ENCODE measurements at places on chromosomes 5 and 9.

- DNase-seq: no peak
These were observed 28.7 kb upstream of the FNIP1 start for GRCh38 chr5:131825404-131826013.

DNA sequence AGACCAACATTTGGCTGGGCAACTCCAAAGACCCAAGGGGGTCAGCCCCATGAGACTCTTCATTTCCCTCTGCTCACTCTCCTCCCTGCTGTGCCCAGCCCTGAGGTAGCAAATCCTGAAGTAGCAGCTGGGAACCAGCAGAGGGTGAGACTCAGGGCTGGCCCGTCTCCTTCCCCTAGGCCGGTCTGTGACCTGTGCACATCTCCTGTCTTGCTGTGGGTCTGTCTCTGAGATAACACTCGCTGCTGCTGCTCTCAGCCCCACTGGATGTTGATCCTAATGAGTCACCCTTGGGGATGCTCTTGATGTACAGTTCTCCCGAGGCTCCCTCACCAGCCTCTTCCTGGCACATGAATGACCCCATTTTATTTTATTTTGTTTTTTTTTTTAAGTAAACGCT, 7.3 kb upstream of the OR2V1 start:
- no peak for DNase-seq

DNA sequence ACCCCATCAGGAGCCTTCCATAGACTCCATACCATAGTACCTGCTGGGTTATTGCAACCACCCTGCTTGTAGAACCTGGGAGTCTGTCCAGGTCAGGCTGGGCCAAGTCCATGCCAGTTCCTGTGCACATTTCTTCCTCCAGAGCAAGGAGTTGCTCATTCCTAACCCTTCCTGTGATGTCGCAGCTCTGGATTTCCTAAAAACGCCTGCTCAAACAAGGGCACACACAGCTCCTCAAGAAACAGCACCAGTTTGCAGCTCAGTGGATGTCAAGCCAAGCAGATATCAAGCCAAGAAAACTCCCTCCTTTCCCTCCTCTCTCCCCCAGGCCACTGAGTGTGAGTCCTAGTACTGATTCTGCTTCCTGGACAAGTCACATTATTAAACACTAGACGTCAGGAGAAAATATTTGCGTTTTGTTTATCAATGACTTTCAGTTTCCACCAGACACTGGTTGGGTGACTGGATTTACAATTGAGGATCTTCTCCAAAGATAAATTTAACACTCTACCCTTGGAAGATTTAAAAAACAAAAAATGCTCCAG, 59.6 kb downstream of the SLC1A1 start:
- DNase-seq: no peak

GRCh38 chr9:82491604-82492003, 503.0 kb downstream of the SPATA31D1 start:
- DNase-seq: no peak

Measured in mesothelial cell of epicardium (in vitro differentiated cells).